ENCODE measurements at places on chromosomes 4 and X.
A peak's percentile ranks its signal among the peaks of the same experiment; 100 is the strongest.

DNA sequence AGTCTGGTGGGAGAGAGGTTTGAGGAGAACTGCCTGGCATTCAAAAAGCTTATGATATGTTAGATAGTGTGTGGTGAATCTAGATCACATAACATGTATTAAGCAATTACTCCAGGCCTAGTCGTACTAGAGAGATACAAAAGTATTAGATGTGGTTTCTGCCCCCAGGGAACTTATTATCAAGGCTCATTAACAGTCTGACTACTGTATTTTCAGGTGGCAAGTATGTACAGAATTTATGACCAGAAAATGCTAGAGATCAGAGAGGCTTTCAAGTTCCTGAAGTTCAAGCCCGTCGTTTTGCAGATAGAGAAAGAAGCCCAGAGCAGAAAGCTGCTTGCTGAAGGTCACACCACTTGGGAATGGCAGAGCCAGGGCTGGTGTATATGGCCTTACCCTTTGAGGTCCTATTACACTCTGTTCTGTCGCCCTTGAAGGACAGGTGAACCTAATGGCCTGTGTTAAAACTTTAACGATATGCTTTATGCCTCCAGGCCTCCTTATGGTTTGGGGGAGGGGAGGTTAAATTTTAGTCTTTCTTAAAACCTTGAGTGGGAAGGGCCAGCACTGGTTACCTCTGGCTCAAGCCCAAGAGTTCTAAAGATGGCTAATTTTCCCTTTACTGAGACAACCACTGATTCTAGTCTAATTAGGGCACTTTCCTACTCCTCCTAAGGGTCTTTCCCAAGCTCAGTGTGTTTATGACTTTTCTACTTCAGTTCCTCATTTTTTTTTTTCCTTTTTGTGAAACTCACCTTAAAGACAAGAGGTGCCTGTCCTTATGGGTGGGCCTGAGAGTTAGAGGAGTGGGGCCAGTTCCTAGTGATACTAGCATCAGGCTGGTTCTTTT lies 19.9 kb downstream of the TMEM164 start:
- DNase-seq, result no peak

- DNase-seq, result no peak
Observed at GRCh38 chr4:8046925-8047541, 107.4 kb upstream of the AFAP1 start.

DNA sequence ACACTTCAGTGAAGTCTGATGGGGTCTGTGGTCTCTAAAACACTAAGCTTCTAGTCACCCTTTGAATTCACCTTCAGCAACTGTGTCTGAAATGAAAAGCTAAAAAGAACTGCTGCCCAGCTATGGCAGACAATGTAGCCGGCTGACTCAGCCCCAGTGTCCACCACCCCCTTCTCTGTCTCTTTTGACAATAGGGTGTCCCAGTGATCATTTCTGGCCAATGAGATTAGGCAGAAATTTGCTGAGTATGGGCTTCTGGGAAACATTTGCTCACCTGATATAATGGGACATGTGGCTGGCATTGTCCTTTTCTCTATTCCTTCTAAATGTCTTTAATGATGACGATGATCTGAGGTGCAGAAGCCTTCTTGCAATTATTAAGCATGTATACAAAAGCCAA lies 20.6 kb downstream of the IGFBP7 start:
- DNase-seq, result no peak

- DNase-seq, result peak; percentile 52
Observed at GRCh38 chrX:154738011-154738738, 12.7 kb downstream of the GAB3 start.

GRCh38 chrX:110795645-110796406 lies at the start of gene CHRDL1:
Gene CHRDL1 (minus strand): TSS chrX:110795817. CDS start chrX:110792181, 3,636 bp downstream.
- DNase-seq, result no peak
